Fibroblast of lung (primary cell): ENCODE measurements at places on chromosomes 6 and 20. TPM values are rescaled to one million over a fixed set of nuclear protein-coding genes. Genes with fewer than 3 reads are reported as not detected.

The TAGAP gene
- total RNA-seq = under 0.01 TPM in 1 of 2 replicates, not detected in the other

The MEI4 gene
- not detected in 2 replicates for total RNA-seq

The TRAM2 gene
- total RNA-seq = 69.6 and 131 TPM in 2 replicates

The ASF1A gene
- total RNA-seq = 16.7 and 20.3 TPM in 2 replicates

The TSBP1 gene
- under 0.01 TPM in 1 of 2 replicates, not detected in the other for total RNA-seq

The BTBD9 gene
- 8.2 and 13.4 TPM in 2 replicates for total RNA-seq

The RIMS1 gene
- total RNA-seq = 2.3 and 3.9 TPM in 2 replicates

The DEFB124 gene
- not detected in 2 replicates for total RNA-seq

The ARMH2 gene
- not detected in 2 replicates for total RNA-seq
